ENCODE measurements at places on chromosomes 13 and 19.

- DNase-seq = no peak
Observed at GRCh38 chr13:28574617-28575142, 79.8 kb upstream of the FLT1 start.

DNA sequence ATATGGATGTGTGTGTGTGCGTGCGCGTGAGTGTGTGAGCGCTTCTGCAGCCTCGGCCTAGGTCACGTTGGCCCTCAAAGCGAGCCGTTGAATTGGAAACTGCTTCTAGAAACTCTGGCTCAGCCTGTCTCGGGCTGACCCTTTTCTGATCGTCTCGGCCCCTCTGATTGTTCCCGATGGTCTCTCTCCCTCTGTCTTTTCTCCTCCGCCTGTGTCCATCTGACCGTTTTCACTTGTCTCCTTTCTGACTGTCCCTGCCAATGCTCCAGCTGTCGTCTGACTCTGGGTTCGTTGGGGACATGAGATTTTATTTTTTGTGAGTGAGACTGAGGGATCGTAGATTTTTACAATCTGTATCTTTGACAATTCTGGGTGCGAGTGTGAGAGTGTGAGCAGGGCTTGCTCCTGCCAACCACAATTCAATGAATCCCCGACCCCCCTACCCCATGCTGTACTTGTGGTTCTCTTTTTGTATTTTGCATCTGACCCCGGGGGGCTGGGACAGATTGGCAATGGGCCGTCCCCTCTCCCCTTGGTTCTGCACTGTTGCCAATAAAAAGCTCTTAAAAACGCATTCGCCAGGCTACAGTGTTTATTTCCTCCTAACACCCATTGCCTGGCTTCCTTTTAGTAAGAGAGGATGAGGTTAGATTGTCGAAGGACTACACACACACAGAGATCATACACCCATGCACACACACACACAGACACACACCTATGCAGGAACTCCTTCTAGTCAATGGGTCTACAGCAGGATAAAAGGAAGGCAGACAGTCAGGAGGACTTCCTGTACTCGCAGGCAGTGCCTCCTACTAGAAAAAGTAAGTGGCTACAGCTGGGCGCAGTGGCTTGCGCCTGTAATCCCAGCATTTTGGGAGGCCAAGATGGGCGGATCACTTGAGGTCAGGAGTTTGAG, 7.1 kb downstream of the FOSB start:
- no peak for DNase-seq

DNA sequence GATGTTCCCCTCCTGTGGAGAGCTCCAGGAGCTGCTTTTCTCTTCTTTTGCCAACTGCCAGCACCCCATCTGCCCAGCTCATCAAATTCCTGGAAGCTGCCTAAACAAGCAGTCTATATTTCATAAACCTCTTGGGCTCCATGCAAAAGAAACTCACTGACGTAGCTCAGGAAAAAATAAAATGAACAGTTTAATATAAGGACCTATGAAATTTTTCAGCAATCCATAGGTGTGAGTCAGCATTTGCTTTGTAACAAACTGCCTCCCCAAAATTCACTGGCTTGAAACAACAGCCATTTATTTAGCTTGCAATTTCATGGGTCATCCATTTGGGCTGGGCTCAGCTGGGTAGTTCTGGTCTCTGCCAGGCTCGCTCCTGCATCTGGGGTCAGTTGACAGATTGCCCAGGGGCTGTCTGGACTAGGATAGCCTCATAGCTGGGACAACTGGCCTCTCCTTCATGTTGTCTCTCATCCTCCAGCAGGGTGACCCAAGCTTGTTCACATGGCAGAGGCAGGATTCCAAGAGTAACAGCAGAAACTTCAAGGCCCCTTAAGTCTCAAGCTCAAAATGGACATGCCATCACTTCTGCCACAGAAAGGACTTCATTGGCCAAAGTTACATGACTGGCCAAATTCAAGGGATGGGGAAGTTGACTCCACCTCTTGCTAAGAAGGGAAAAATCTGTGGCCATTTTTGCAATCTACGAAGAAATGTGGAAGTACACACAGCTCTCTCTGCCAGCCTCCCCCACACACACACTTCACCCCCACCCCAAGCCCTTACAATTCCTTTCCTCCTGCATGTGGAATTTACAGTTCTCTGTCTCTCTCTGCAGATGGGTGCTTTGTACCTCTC, 7.9 kb upstream of the PVR start:
- DNase-seq = no peak

DNA sequence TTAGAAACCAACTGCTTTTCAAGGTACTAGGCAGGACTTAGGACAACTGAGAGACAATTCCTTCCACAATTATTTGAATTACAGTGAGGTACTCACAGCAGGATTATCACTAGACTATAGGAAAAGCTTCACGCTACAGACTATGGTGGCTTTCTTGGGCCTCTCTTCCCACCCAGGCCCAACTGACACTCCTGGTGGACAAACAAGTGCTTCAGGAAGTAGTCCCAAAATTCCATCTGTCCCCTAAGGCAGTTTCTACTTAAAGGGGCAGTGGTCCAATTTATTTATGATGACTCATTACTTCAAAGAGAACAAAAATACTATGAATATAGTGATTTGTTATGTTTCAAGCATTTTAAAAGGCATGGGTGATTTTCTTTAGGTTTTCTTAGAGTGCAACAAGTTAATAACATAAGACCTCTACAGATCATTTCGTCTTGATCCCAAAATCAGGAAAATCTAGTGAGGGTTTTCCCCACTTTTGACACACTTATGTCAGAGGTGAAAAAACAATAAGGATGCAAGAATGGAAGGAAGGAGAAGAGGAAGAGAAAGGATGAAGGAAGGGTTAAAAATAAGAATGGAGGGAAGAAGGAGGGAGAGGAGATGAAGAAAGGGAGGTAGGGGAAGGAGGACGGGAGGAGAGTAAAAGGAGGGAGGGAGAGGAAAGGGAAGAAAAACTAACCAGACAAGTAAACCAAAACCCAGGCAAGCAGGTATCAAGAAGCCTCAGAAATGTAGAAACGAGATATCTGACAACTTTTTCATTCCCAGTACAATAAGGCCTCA, 100.7 kb downstream of the SERP2 start:
- DNase-seq = no peak

- DNase-seq = no peak
Observed at GRCh38 chr13:90926459-90926858, 421.0 kb upstream of the MIR17HG start.

DNA sequence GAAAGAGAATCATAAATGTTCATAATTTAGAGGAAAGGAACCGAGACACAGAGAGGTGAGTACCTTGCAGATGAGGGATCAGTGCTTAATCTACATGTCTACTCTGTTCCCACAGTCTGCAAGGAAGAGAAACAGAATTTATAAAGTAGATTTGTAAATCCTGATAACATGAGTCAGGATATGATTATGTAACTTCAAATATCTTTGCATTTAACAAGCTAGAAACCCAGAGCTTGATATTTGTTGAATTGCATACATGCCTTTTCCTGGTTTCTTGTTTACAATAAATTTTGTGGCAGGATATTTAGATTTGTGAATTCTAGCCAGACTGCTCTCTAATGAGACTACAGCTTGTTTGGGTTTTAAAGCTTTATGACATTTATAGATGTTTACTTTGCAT, 219.2 kb downstream of the ENOX1 start:
- no peak for DNase-seq

- DNase-seq = peak; percentile 78
Observed at GRCh38 chr19:15297416-15298224, 34.7 kb downstream of the BRD4 start.

DNA sequence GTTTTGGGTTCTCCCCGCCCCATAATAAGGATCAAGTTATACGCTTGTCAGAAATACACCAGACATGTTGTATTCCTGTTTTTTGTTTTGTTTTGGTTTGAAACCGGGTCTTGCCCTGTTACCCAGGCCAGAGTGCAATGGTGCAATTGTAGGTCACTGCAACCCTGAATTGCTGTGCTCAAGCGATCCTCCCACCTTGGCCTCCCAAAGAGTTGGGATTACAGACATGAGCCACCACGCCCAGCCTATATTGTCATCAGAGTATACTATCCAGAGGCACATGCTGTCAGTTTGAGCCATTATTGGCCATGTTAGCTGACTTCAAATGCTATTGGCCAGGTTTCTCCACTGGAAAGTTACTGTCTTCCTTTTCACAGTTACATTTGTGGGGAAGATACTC, 9.8 kb downstream of the SAFB start:
- no peak for DNase-seq

- DNase-seq = no peak
Observed at GRCh38 chr19:17090583-17090982, 15.0 kb downstream of the MYO9B start.

- no peak for DNase-seq
Observed at GRCh38 chr13:109818886-109819285, 32.5 kb upstream of the IRS2 start.

DNA sequence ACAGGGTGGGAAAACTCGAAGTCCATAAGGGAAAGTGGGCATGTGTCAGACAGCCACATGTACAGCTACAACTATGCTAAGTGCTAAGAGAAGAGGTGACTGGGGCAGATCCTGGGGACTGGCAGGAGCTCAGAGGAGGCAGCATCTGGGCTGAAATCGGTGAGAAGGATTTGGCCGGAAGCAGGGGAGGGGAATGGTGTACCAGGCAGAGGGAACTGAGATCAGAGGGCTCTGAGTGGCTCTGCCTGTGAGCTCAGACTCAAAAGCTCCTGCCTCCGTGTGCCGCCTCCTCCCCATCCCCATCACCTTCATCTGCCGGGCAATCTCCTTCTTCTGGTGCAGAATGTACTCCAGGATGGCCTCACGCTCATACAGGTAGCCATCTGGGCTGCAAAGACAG, 21.8 kb downstream of the NOSIP start:
- no peak for DNase-seq

GRCh38 chr13:23579896-23580683, 9.9 kb downstream of the TNFRSF19 start:
- DNase-seq = peak; percentile 3

Measured in NCI-H510A treated with DMSO at 0.1 percent for 48 hours (cell line).